ENCODE measurements at places on chromosomes 5 and 9. TPM values are rescaled to one million over a fixed set of nuclear protein-coding genes. Genes with fewer than 3 reads are reported as not detected.

DNA sequence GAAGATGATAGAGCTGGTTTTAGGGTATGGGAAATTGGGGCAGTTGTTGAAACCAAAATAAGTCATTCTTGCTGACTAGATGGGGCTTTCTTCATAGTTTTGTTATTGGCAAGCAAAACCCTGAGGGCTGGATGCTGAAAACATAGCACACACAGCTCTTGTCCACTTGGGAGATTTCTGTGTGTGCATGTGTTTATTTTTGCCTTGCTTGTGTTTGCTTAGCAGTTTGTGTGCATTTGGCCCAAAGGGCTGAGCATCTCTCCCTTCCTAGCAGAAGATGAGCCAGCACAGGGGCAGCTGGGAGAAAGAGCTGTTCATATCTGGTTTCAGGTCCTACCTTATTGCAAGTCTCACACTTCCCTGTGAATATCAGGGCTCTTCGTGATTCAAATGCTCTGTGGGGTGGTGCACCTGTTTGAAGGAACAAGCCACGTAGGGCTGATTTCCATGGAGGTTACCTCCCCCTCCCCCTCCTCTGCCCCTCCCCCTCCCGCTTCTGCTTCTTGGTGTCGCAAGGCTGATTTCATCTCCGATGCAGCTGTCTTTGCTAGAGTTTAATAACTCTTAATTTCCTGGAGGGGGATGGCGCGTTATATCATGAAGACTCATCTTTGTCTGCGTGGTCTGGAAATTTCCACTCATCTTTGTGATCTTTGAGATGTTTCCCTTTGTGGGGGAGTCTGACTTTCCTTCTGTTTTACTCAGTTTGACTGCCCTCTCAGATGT lies 296.5 kb downstream of the ARHGAP26 start:
- DNase-seq, result no peak

DNA sequence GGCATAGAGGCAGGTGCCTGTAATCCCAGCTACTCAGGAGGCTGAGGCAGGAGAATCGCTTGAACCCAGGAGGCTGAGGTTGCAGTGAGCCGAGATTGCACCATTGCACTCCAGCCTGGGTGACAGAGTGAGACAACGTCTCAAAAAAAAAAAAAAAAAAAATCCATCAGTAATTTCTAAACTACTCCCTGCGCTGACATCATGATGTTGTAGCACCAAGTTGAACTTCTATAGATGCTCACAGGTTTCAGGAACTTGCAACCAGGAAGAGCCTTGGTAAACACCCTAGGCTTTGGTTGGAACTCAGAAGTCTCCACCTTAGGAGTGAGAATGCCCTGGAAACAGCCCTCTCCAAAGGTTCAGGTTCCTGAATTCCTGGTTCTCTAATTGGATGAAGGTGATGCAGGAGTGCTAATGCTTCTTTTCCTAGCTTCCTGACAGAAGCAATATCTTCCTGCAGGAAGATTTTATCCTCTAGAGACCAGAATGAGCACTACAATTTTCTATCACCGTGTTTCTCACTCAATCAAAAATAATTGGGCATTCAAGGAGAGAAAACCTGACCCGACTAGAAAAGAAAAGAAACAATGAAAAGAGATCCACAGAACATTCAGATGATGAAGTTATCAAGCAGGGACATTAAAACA lies 469.6 kb downstream of the GADD45G start:
- DNase-seq, result no peak

DNA sequence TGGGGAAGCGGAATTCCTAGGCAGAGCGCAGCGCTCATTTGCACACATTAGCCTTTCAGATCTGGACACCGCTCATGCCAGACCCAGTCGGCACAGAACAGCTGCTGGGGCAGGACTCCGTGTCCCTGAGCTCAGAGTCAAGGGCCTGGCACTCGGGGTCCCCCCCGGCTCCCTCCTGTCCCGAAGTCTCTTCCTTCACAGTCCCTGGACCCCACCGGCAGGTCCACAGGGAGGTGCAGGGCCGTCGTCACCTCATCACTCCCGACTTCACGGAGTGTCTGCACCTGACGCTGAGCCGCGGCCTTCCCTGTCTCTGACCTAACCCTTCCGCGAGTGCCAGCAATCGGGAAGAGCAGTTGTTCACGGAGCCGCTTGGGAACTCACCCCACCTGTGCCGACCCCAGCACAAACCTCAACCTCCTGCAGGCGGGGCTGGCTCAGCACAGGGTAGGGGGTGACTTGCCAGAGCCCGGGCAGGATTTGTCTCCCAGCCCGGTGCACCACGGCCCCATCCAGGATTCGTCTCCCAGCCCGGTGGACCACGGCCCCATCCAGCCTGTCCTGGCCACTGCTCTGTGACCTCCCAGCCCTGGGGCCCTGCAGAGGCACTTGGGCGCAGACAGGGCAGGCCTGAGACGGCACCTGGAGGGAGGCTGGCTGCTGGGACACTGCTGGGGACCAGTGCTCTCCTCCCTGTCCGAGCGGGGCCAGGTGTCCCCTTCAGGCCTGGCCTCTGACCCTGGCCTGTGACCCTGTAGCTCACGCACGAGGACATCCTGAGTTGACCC lies 9.9 kb upstream of the SLC9A3 start:
- no peak for DNase-seq

The ANGPTL2 gene
- 9.4 TPM for total RNA-seq

DNA sequence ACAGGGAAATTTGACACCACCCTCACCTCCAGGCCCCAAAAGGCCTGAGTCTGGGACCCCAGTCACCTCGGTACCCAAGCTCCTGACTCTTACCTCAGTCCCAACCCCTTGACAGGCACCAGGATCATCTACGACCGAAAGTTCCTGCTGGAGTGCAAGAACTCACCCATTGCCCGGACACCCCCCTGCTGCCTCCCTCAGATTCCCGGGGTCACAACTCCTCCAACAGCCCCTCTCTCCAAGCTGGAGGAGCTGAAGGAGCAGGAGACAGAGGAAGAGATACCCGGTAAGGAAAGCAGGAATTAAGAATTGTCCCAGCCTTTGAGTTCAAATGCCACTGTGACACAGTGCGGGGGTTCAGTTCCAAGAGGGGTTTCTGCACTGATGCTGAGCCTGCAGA lies 1.3 kb downstream of the EIF4EBP3 start:
- no peak for DNase-seq

- DNase-seq, result no peak
Observed at GRCh38 chr9:117444501-117444900, 29.6 kb upstream of the ASTN2 start.

GRCh38 chr5:56763711-56764466 lies 51.5 kb upstream of the MAP3K1 start:
- no peak for DNase-seq

The VLDLR gene
- total RNA-seq, result 16.4 TPM

All from neural progenitor cell (in vitro differentiated cells).